ENCODE measurements at places on chromosomes 5 and 9.

- DNase-seq = no peak
- no peaks in the 10 kb centered on the region for H3K36me3 ChIP-seq
- no peak overlapping the region for H3K4me3 ChIP-seq
- H3K27me3 ChIP-seq = no peaks in the 10 kb centered on the region
Observed at GRCh38 chr5:137560420-137560819, 61.3 kb upstream of the SPOCK1 start.

DNA sequence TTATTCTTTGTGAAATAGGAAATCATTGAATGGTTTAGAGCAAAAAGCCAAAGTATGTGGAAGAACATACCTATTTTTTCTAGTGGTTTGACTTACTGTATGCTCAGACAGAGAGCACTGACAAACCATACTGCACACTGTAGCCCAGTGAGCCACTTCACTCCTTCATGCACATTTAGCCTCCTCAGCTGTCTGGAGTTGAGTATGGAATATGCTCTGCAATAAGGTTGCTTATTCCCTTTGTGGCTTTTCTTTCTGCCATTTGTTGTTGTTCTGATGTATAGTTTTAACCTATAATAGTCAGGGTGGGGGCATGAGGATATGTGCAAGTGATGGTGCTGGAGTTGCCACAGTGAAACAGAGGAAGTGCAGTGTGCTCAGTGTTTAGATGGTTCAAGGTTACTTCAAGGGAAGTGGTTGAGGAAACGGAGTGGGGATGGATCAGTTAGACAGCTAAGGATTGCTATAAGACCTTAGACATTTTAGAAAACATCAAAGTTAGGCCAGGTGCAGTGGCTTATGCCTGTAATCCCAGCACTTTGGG is 100.7 kb downstream of the CDC42SE2 start:
- no peak overlapping the region for H3K27ac ChIP-seq
- no peak overlapping the region for H3K4me3 ChIP-seq
- no peak for DNase-seq
- H3K27me3 ChIP-seq = no peaks in the 10 kb centered on the region
- peaks cover 11% of the 10 kb centered on the region for H3K36me3 ChIP-seq
- no peaks in the 10 kb centered on the region for H3K4me1 ChIP-seq

- no peaks in the 10 kb centered on the region for H3K27me3 ChIP-seq
- peaks cover 9% of the 10 kb centered on the region for H3K36me3 ChIP-seq
- no peak overlapping the region for H3K4me3 ChIP-seq
Observed at GRCh38 chr5:39005566-39006232, 68.5 kb downstream of the RICTOR start.

DNA sequence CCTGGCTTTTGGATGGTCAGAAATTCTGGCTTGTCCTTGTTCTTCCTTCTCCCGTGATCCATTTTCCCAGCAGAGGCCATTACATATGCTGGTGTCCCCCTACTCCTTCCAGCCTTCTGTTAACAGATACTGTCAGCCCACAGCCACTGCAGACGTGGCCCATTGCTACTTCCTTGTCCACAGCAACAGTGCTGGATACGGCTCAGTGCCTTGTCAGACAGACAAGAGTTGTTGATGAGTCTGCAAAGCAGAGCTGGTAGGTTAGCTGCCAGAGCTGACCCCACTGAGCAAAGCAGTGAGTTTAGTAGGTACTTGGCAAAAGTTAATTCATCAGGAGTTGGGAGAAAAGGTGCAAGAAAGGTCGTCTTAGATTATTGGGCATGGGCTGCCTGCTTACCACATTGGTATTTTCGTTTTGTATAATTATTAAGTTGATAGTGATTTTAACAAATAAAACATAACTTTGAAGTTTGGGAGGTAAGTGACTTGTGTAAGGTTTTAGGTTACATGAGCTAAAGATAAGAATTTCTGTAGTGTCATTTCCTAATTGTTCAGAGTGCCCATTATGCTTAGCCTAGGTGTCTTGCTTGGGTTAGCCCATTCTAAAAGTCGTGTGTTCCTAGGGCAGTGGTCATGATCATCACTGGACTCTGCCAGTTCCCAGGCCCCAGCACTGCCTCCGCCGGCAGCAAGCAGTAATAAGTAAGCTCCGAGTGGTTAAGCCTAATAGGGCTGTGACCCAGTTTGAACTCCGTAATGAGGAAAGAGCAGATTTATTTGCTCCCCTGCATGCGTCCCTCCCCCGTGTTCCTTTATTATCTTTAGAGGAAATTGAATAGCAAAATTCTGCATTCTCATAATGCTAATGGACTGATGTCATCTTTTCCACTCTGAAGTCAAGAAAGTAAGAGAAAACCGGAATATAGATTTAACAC is 292.0 kb downstream of the FANCC start:
- peaks cover 9% of the 10 kb centered on the region for H3K36me3 ChIP-seq
- H3K4me1 ChIP-seq = peaks cover 100% of the 10 kb centered on the region
- H3K27me3 ChIP-seq = no peaks in the 10 kb centered on the region
- peak overlapping the region; percentile 94 for H3K27ac ChIP-seq
- peak; percentile 80 for DNase-seq

DNA sequence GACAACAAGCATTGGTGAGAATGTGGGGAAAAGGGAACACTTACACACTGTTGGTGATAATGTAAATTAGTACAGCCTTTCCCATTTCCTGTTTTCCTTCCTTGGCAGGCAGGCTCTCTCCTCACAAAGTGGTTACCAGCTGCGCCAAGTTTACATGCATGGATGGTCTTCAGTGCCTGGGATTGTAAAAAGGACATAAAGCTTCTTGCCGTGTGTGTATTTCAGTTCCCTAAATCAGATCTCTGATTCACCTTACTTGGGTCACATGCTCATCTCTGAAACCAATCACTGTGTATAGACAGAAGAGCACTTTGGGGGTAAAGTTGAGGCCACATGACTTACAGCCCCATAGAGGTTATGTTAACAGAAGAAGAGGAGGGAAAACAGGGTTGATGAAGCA is 92.8 kb downstream of the CAVIN4 start:
- no peaks in the 10 kb centered on the region for H3K4me1 ChIP-seq
- H3K27ac ChIP-seq = no peak overlapping the region
- no peaks in the 10 kb centered on the region for H3K27me3 ChIP-seq
- no peaks in the 10 kb centered on the region for H3K36me3 ChIP-seq
- no peak for DNase-seq

GRCh38 chr9:70229579-70229978 is 29.2 kb upstream of the SMC5 start:
- H3K27me3 ChIP-seq = no peaks in the 10 kb centered on the region
- no peak overlapping the region for H3K4me3 ChIP-seq
- peaks cover 13% of the 10 kb centered on the region for H3K4me1 ChIP-seq
- DNase-seq = no peak
- no peak overlapping the region for H3K27ac ChIP-seq

GRCh38 chr5:128402506-128402905 is 135.5 kb downstream of the FBN2 start:
- H3K4me1 ChIP-seq = no peaks in the 10 kb centered on the region
- H3K36me3 ChIP-seq = no peaks in the 10 kb centered on the region
- H3K27me3 ChIP-seq = no peaks in the 10 kb centered on the region
- DNase-seq = no peak
- no peak overlapping the region for H3K4me3 ChIP-seq

GRCh38 chr5:33601881-33602280 is 161.1 kb downstream of the TARS1 start:
- 0 out of 3 replicates have a peak, but pooled peaks cover 3% of the 10 kb centered on the region for H3K27me3 ChIP-seq
- no peaks in the 10 kb centered on the region for H3K4me1 ChIP-seq
- no peak overlapping the region for H3K27ac ChIP-seq
- DNase-seq = no peak

- no peaks in the 10 kb centered on the region for H3K36me3 ChIP-seq
- H3K4me1 ChIP-seq = peaks cover 71% of the 10 kb centered on the region
- H3K27me3 ChIP-seq = no peaks in the 10 kb centered on the region
- no peak for DNase-seq
Observed at GRCh38 chr5:109899163-109899535, 209.4 kb downstream of the MAN2A1 start.

DNA sequence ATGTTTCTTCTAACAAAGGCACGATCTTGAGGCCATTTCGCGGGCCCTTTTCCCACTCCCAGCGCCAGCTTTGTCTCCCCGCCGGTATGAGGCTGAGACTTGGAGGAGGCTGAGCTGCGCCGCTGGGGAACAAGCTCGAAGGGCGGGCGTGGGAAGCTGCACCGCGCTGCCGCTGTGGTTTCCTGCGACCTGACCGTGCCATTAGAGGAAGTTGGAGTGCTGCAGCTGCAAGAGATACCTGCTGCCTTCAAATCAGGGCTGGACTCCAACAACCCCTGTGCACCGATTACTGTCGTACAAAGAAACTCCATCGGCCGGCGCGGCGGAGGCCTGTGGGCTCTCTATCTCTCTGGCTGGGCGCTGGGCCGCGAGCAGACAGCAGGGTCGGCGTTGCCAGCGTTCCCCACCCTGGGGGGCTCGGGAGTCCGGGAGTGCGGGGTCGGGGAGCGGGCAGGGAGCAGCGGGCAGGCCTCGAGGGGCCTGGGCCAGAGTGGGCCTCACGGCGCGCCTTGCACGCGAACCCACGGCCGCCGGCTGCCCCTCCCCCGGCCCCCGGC is 1.3 kb upstream of the ERBIN start:
- no peaks in the 10 kb centered on the region for H3K27me3 ChIP-seq
- peak; percentile 36 for DNase-seq
- peak overlapping the region; percentile 94 for H3K27ac ChIP-seq
- H3K36me3 ChIP-seq = no peaks in the 10 kb centered on the region

DNA sequence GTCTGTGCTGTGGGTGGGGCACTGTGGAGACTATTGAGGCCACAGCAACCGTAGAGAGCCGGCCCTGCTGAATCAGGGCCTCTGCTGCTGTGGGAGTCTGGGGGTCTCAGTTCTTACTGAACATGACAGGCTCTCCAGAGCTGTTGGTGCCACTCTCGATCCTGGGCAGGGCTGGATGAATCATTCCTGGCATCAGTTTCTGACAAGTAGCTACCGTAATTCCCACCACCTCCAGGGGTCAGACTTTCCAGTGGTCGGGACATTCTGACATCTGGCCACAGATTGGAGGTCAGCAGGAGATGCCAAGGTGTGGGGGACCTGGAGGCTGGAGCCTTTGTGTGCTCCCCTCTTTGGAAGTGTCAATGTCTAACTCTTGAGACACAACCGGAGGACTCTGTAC is 188.4 kb downstream of the IRX2 start:
- DNase-seq = no peak
- H3K27me3 ChIP-seq = 0 out of 2 replicates have a peak, but pooled peaks cover 1% of the 10 kb centered on the region
- no peaks in the 10 kb centered on the region for H3K4me1 ChIP-seq

DNA sequence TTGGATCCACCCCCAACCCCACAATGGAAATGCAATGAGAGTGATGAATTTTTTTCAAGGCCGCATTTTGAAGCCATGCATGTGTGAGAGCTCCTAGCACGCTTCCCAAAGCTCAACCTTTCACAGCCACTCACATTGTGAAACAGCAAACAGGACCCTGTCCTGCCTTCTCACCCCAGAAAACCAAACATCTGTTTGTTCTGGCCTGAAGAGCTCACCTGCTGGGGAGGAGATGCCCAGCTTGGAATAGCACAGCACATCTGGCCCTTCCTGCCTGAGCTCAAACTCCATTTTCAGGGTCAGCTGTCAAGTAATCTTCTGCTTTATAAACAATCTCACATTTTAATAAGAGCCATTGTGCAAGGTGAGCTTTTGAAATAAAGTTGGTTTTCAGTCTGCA is 54.8 kb downstream of the SAXO1 start:
- no peaks in the 10 kb centered on the region for H3K4me1 ChIP-seq
- H3K4me3 ChIP-seq = no peak overlapping the region
- no peaks in the 10 kb centered on the region for H3K36me3 ChIP-seq
- DNase-seq = peak; percentile 7
- H3K27ac ChIP-seq = no peak overlapping the region
- no peaks in the 10 kb centered on the region for H3K27me3 ChIP-seq

GRCh38 chr5:141597394-141597793 is 21.4 kb downstream of the DIAPH1 start:
- H3K4me3 ChIP-seq = no peak overlapping the region
- peaks cover 35% of the 10 kb centered on the region for H3K4me1 ChIP-seq
- H3K27ac ChIP-seq = no peak overlapping the region
- H3K36me3 ChIP-seq = no peaks in the 10 kb centered on the region
- no peak for DNase-seq

DNA sequence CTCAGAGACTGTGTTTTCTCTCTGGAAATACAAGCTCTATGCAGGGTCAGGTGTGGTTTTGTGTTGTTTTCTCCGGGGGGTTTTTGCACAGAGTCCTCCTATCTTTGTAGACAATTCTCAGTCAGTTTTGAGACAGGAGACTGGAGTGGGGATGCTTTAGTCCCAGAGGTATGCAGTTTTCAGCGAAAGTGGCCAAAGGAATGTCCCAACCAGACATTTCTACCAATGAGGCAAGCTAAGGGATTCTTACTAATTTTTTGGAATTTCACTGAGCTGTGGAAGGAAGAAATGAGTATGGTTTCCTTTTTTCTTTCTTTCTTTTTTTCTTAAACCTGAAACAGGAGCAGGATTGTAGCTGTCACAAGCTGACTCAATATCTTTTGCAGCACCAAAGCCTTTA is 35.3 kb upstream of the PLPP1 start:
- no peaks in the 10 kb centered on the region for H3K27me3 ChIP-seq
- DNase-seq = no peak
- peaks cover 9% of the 10 kb centered on the region for H3K4me1 ChIP-seq
- no peak overlapping the region for H3K27ac ChIP-seq

DNA sequence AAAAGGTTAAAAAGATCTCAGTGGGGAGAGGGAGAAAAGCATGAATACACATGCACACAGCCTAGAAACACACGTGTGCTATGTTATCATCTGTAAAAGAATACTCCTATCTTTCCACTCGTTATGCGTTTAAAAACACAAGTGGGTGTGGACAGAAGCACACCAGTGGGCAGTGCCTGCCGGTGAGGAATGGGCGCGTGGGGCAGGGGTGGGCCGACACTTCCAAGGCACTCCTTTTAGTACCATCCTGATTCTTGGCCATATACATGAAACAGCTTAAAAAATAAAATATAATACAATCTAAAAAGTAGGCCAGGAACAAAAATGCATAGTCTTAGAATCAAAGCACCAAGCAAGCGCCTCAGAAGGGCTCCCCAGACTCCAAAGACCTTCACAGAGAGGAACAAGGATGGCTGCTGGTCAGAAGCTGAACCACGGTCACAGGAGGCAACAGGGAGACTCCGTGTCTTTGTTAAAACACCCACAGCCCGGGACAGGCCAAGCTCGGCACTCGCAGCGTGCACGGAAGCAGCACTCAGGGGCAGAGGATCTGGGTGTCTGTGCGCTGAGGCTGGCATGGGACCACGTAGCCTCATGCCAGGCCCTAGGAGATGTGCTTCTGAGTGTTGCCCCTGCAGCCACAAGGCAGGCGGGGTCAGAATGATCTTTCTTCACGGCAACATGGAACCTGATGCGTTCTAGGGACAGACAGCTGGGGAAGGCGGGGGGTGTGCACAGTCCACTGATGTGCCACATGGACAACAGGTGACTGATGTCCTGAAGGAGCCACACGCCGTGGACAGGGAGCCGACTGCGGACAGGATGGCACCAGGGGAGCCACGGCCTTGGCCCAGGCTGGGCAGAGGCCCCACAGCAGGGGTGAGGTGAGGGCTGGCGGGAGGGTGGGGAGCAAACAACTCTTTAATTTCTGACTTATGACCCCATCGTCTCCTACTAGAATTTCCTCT is 15.9 kb downstream of the BRD9 start:
- DNase-seq = no peak
- H3K4me1 ChIP-seq = no peaks in the 10 kb centered on the region
- no peak overlapping the region for H3K4me3 ChIP-seq
- peaks cover 25% of the 10 kb centered on the region for H3K36me3 ChIP-seq

GRCh38 chr9:22916148-22916547 is 469.5 kb downstream of the DMRTA1 start:
- H3K4me1 ChIP-seq = no peaks in the 10 kb centered on the region
- no peak for DNase-seq

- no peak overlapping the region for H3K4me3 ChIP-seq
- DNase-seq = no peak
- H3K27ac ChIP-seq = no peak overlapping the region
- H3K4me1 ChIP-seq = peaks cover 38% of the 10 kb centered on the region
- no peaks in the 10 kb centered on the region for H3K36me3 ChIP-seq
Observed at GRCh38 chr9:128027705-128028104, 39.4 kb downstream of the NAIF1 start.

Measured in HepG2 (cell line).